ENCODE measurements at places on chromosomes 3 and 15. TPM values are rescaled to one million over a fixed set of nuclear protein-coding genes. Genes with fewer than 3 reads are reported as not detected.

The TRPC1 gene
- 4.1 TPM for total RNA-seq

The GLDN gene
- total RNA-seq: not detected

The CXCR6 gene
- total RNA-seq: 14.7 TPM

The CNTN4 gene
- not detected for total RNA-seq

The TAGLN3 gene
- not detected for total RNA-seq

The PPP1R14D gene
- total RNA-seq: not detected

The PCOLCE2 gene
- not detected for total RNA-seq

The MITF gene
- total RNA-seq: 0.51 TPM

The BFSP2 gene
- not detected for total RNA-seq

The SPTSSB gene
- total RNA-seq: 0.56 TPM

The ALDH1A2 gene
- not detected for total RNA-seq

The AP3B2 gene
- 0.61 TPM for total RNA-seq

The MME gene
- 1.4 TPM for total RNA-seq

DNA sequence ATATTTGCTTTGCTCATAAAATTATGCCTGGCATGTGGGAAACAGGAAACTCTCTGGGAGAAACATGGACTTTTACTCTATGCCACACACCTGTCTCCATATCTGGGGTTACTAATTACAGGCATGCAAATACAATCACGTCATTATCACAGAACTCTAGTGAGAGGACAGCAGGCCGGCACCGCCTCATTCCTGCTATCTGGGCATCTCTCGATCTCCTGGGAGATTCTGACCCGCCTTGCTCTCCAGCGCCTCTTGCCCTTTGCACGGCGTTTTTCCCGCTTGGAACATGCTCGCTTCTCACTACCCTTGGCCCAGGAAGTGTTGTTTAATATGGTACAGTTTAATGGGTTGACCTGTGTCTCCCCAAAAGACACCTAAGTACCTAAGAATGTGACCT, 45.4 kb upstream of the PARL start:
- no peak for DNase-seq

DNA sequence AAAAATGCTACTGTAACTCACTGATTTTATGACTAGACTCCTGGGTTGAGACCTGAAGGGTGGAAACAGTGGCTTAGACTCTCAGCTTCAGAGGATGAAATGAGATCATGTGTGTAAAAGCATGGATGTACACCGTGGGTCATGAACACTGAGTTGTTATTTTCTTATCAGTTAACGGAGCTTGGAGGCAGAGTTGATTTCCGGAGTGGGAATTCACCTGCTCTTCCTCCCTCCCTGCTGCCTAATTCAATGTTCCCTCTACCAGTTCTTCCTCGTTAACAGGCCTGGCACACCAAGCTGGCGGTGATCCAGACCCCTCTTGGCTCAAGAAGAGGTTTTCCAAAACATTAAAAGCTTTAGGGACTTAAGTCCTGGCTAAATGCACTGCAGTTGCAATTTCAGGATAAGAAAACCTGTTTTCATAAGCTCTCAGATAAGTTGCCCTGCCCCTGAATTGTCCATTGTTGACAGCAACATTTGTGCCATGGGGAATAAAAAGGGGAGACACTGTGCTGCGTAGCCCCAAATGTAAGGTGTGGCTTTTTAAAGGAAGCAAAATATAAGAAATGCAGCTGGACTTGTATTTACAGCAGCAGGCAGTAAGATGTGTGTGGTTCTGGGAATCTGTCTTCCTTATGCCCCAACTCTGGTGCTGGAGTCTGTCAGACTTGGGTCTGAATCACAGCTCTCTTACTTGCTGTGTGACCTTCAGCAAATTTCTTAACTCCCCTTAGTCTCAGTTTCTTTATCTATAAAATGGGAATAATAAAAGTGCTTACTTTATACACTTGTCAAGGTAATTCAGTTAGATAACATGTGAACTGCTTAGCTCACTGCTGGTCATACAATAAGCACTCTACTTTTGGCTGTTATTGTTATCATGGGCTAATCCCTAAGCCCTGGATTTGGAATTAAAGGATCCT, 9.9 kb downstream of the PDIA5 start:
- no peak for DNase-seq

GRCh38 chr3:106619-107018, 89.9 kb upstream of the CHL1 start:
- no peak for DNase-seq

DNA sequence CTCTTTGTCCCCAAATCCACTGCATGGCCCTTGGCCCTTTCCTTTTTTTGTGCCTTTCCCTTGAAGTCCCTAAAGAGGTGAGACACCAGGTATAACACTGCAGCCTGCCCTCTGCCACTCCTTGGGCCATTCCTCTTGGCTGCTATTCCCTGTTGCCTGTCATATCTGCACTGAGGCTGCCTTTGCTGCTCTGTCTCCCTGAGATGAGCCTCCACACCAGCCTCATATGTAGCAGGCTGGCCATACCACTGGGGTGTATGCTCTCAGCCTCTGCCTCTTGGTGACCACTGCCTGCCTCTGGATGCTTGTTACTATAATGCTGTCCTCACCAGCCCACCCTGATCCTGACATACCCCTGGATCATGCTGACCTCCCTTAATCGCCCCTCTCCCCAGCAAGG, 252.0 kb downstream of the CLSTN2 start:
- DNase-seq: no peak

DNA sequence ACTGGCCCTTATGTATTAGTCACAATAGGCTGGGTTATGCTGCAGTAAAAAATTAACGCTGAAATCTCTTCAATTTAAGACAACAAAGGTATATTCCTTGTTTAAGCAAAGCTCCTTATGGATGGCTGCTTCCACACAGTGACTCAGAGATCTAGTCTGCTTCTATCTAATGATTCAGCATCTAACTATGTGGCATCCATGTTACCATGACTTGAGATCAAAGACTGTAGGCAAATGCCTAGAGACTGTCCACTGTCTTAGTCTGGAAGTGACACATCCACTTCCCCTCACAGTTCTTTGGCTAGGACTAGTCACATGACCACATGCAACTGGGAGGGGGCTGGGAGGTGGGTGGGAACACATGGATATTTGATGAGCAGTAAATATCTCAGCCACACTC, 61.3 kb upstream of the PSMD6 start:
- DNase-seq: no peak

GRCh38 chr3:16907243-16907642, 22.5 kb downstream of the PLCL2 start:
- DNase-seq: no peak

DNA sequence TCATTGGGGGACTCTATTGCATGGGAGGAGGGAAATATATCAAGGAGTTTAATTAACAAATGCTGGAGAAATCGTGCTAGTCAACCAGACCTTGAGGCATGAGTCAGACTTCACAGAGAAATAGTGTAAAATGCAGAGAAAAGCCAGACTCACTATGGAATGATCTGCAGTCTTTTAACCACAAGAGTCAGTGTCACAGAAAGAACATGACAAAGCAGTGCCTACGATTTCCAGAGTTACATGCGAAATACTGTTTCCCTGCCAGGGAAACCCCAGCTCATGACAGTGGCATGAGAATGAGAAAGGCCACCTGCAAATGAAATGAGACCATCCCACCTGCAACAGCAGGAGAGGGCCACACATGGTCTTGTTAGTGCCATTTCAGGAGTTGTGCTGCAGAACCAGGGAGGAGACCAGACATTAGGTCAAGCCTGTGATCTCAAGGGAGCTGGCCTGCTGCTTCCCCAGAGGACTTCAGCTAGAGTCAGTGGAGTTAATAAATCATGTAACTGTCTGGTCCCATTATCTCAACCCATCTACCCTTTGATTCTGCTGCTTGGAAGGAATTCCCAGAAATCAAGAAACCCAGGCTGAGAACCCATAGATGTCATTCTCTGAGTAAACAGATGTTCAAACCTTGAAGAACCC, 79.0 kb downstream of the ERC2 start:
- DNase-seq: no peak

DNA sequence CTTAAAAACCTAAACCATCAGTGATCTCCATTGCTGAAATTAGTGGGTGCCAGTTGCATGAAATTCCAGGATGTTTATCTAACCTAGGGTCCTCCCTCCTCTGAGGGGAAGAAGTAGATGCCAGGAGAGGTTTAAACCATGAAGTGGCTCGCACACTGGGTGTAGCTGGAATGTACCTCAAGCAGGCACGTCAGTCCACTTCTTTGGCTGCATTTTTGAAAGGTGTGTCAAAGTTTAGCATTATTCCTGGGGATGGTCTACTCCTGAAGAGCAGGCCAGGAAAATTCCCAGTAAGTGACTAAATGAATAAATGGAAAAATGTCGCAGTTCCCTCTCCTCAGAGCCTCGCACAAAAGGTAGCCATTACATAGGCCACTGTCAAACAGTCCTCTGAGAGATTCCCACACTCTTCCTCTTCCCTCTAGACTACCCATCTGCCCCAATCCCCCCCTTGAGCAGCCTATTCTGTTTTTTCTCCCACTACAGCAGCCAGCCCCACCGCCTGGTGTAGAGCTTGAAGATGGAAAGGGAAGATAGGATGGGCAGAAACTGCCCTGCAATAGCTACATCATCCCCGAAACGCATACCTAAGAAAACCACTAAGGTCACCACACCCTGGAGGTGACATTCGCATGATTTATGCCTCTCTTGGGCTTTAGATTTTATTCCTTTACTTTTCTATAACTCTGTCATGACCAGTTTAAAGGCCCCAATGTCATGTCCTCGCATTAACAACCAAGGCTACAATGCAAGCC, 655 bp upstream of the TMOD3 start:
- DNase-seq: no peak

GRCh38 chr15:48596415-48596814, 49.1 kb downstream of the FBN1 start:
- no peak for DNase-seq

GRCh38 chr3:25457671-25458419, 29.8 kb downstream of the RARB start:
- DNase-seq: no peak

- no peak for DNase-seq
Measured at GRCh38 chr15:82537351-82537908, 2.8 kb downstream of the RPS17 start.

DNA sequence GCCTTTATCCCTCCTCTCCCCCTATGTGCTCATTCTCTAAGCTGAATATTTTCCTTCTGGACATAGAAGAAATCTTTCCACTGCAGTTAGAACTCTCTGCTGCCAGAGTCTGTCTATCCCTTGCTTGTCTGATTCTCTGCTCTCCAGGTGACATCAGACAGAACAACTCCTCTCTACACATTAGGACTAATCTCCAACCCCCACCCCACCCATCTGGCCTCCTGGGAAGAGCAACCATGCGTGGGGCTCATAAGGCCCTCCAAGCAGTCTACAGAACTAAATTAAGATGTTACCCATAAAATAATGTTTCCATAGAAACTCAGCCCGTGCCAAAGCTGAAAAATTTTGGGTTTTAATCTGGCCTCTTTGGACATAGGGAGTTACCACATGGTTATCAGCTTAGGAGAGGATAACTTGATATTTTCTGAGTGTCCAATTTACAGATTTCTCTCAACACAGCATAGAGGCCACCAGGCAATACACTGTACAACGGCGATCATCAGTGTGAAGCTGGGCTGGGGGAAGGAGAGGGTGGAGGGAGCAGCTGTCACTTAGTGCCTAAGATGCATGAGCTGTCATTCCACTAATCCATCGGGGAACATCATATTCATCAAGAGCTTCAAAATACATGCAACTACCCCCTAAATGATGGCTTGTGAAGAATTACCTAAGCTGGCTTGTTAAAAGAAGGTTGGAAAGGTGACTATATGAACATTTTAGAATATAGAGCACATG, 199.4 kb downstream of the CLSTN2 start:
- DNase-seq: no peak

DNA sequence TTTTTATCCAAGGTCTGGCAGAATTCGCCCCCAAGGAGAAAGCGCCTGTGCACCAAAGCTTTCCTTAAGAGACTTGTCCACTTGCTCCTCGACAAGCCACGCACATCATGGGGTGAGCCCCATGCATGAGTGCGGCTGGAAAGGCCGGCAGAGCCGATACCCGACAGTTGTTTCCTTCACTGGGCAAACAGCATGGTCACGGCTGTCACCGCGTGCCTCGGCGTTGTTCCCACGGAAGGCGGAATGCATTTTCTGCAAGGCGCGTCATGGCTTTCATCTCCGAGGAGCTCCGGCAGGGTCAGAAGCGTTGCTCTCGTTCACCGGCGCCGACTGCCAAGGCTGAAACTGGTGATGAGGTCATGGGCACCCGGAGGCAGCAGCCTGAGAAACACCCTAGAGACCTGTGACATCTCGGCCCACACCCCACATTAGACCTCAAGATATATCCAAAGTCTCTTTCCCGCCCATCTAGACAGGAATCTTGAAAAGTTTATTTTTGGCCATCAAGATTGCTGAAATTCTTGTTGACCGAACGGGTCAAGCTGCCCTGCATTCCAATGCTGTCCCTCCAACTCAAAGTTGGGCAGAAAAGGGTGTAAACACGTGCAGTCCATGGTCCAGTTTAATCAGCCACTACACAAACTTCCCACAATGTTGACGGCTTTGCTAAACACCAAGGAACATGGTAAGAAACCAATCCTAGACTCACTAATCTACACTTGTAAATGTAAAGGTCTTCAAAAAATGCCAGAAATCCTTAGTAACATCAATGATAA, 604 bp upstream of the TJP1 start:
- no peak for DNase-seq

- DNase-seq: no peak
Measured at GRCh38 chr3:179660872-179661271, 8.0 kb downstream of the USP13 start.

DNA sequence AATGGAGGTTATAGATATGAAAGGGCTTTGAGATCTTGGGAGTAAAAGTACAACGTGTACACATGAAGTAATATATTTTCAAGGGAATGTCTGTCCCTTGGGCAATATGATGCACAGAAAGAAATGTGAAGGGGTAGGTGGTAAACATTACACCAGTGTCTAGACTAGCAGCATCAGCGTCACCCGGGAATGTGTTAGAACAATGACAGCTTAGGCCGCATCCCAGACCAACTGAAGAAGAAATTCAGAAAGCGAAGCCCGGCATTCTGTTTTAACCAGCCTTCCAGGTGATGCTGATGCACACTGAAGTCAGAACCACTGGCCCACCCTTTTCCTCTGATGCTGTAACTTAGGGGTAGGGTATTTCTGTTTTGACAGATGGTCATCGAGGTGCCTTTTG, 6.3 kb downstream of the INAFM2 start:
- no peak for DNase-seq

DNA sequence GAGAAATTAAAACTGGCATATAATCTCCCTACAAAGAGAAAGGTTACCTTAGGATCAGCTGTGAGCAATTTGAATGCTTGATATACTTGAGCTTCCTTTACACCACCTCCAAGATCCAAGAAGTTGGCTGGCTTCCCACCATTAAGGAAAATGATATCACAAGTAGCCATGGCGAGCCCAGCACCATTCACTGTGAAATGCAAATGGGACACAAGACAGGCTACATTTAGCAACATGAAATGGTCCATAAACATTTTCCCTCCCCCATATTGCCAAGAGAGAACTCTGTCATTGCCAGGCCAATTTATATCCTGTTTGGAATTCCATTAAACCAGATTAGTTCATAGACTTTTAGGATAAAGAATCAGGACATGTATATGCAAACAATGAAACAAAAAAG, 158.7 kb downstream of the SUCLG2 start:
- DNase-seq: no peak

- DNase-seq: no peak
Measured at GRCh38 chr3:74531491-74531890, 83.0 kb downstream of the CNTN3 start.

All from T-cell (primary cell).